ENCODE measurements at places on chromosomes 5 and 9.

DNA sequence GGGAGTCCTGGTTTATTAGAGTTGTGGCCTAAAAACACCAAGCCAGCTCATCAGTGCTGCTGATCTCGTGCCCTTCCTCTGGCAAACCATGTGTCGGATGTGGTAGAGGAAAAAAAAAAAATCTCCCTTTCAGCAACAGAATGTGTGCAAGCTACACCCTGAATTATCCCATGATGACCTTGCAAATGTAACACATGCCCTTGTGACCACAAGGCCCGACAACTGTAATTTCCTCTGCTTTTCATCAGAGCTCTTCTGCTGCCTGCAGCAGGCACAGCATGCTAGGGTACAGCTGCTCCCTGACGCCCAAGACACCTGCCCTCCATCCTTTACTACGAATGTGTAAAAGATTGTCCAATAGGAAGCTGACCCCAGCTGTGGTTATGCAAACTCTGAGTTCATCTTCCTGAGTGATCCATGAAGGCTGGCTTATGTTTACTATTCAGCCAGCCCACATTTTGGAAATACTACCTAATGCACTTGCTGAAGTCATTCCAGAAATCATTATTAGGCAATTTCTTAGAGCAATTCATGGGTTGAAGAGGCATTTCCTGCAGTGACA is 14.6 kb upstream of the BNC2 start:
- no peak for DNase-seq

GRCh38 chr5:67090593-67090992 is 106.0 kb downstream of the CD180 start:
- DNase-seq: no peak

GRCh38 chr9:90795871-90796317 is 5.7 kb upstream of the SYK start:
- DNase-seq: no peak

DNA sequence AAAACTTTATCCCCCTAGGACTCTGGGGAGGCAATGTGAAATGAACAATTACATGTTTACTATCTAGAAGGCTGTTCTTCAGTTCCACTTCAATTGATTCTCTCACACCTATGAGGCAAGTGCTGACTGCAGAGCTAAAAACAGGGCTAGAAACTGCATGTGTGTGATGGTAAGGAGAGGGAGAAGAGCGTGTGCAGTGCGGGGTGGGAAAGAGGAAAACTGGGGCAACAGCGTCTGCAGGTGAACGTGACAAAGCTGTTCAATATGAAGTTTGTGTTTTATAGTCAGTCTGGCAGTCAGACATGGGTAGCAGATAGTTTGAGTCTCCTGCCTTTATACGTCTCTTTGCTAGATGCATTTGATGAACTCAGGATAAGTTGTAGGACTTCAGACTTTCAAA is 6.6 kb upstream of the COMMD10 start:
- DNase-seq: no peak

DNA sequence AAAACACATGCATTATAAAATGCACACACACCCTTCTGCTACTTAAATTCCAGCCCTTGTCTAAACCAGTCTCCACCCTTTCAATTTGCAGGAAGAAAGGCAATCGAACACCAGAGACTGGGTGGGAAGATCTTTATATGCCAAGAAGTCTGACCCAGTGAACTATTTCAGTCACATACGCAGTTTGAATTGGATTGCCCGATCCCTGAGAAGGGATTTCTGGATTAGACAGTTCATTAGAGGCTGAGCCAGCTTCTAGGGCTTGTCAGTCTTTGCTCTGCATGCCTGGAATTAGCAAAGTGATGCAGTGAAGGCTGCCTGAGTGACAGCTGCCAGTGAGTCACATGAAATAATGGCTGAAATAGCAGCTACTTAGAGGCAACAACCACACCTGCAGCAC is 159.9 kb downstream of the PPP2R2B start:
- no peak for DNase-seq

DNA sequence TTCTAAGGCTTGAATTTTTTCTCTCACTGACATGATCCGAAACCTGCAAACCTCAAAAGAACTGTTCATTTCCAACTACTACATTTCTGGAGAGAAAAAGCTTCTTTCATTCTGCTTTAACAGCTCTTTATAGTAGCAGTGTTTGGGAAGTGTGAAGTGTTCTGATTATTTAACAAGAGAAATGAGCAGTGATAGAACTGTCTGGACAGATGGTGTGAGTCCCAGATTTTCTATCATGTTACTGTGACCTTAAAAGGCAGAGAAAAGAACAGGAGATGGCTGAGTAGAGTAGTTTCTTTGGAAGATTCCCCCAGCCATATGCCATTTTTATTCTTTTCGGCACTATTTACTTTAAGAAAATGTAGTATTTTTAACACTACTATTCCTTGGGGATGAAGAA is 41.3 kb upstream of the TAL2 start:
- no peak for DNase-seq

DNA sequence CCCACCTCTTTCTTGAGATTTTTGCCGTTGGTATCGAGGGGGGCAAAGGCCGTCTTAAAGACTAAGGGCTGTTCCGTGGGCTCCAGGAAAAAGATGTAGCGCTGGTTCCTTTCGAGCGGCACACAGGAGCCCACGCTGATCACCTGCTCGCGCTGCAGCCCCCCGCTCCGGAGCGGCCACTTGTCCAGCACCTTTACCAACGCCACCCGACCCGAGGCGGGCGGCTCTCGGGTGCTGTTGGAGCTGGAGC is 781 bp downstream of the NRG2 start:
- no peak for DNase-seq

- no peak for DNase-seq
Measured at GRCh38 chr5:20605732-20606525, 617.9 kb upstream of the CDH18 start.

DNA sequence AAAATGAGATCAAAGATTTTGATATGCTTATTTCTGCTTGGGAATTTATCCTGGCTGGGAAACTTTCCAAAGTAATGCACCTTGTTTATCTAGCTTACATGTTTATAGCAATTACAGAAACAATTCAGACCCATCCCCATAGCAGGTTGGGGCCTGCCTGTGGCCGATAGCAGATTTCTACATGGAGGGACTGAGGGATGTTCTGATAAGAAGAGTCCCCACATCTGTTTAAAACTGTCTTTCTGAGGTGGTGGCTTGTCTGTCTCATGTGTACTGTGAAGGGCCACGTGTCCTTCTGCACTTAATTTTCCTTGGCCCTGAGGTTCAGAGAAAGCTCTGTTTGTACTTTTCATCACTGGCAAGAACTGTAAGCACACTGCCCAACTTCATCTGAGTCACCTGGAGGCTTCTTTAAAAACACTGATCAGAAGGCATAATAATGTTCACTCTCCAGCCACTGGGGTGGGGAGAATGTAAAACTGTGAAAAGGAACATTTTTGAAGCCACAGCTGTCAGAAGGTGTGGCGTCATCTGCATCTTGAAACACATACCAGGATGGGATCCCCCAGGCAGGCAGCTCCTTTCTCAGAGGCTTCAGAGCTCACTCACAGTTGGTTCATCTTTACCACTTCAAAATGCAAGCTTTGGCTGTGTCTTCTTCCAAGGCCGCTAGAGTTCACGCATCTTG is 80.3 kb downstream of the MAP1B start:
- no peak for DNase-seq

DNA sequence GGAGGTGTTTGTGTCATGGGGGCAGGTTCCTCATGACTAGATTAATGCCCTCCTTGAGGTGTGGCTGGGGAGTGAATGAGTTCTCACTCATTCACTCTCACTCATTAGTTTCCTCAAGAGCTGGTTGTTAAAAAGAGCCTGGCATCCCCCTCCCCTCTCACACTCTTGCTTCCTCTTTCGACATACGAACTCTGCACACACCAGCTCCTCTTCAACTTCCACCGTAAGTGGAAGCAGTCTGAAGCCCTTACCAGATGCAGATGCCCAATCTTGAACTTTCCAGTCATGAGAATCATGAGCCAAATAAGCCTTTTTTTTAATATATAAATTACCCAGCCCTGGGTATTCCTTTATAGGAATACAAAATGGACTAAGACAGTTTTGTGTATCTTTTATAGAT is 82.5 kb downstream of the SPRY4 start:
- DNase-seq: no peak

DNA sequence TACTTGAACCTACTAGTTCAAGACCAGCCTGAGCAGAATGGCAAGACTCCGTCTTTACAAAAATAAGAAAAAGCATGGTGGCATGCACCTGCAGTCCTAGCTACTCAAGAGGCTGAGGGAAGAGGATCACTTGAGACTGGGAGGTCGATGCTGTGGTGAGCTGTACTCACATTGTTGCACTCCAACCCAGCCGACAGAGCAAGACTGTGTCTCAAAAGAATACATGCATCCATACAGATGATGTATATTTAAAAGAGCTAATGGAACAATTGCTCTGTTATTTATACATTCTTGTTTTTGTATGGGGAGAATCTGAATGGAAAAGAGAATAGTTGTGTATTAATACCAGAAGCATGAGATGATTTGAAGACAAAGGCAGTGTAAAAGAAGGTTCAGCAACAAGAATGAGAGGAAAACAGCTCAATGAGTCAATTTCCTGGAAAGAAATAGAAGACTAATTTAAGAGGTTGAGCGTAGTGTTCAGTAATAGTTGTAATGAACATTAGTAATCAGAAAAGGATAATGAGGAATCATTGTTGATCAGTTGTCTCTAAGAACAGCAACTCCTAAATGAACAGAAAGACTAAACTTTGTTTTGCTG is 1.9 kb upstream of the LRRC70 start:
- no peak for DNase-seq

- DNase-seq: no peak
Measured at GRCh38 chr5:126931963-126932660, 98.2 kb downstream of the MARCHF3 start.

DNA sequence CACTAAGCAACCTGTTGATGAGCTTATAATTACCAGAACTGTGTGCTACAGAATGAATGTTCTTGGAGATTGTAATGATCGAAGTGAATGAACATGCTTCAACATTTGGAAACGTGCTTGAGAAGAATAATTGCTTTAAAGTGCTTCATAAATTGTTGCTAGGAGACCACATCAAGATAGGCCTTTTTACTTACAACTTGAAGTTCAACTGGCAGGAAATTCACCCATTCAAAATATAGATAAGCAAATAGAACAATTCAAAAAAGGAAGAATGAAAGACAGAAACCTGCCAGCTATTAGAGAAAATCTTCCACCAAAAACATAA is 38.0 kb upstream of the SLC44A1 start:
- DNase-seq: no peak

- DNase-seq: no peak
Measured at GRCh38 chr9:4704129-4704528, 24.8 kb downstream of the CDC37L1 start.

DNA sequence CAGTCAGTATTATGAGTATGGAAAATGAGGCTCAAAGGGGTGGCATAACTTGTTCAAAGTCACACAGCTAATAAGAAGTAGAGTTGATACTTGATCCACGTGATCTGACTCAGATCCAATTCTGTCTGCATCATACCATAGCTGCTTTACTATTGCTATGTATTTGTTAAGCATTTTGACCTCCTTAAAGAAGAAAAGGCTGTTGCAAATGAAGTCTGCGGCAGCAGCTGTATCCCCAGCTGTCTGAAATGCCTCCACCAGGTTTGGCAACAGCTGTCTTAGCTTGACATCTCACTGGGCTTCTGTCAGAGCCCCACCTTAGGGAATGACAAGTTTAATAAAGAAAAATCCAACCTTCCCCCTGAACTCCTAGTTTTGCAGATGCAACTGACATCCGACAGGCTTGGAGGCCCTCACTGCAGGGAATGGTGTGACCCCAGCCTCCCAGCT is 75.6 kb upstream of the SLC44A1 start:
- no peak for DNase-seq

DNA sequence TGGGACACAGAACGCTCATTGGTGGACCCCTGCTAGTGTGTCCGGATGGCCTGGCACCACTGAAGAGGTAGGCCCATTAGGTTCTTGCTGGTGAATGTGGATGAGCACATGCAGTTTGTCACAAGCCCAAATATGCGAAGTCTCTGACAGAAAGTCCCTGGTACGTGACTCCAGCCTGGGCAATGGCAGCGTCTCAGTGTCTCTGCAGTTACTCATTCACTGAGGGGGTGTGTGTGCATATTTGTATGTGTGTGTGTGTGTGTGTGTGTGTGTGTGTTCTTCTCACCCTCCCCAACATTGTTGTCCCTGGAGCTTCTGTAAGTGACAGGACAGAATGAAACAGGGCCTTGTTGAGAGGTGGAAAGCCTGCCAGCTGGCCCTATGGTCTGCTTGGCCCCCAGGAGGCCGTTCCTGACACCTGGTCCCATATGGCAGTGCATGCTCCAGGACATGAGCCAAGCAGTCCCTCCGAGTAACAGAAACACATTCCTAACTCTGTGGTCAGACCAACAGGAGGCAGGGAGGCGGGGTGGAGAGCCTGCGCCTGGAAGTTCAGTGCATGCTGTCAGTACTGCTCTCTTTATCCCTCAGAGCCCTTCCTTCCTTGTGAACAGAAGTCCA is 169.9 kb downstream of the SLC28A3 start:
- no peak for DNase-seq

DNA sequence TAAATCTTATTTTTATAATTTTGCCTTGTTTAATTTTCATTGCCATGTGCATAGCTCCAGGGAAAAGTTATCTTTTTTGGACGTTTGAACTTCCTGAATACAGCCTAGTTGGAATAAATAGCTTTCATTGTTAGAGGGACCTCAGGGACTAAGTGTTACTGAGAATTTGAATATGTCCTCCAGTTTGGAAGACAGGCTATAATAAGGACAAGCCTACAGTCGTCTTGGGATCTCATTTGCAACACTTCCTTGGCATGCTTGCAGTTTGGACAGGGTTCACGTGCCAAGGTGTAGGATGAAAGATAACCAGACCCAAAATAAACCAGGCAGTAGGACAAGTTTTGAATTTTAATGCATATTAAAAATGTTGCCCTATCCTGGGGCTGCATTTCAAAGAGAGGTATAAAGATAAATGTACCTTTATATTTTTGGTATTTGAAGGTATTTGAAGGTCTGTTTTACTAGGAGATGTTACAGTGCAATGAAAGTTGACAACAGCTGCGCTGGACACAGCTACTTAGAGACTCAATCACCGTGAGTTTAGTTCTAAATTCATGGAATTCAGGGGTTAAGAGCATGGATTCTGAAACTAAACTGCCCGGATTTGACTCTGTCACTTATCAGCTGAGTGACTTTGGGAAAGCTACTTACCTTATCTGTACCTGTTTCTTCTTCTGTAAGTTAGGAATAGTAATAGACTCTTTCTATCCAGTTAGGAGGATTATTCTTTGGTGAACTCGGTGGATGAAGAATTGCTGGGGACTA is 134.1 kb downstream of the ACTBL2 start:
- DNase-seq: no peak

GRCh38 chr9:37300620-37301019 is 121.9 kb upstream of the GRHPR start:
- DNase-seq: no peak

DNA sequence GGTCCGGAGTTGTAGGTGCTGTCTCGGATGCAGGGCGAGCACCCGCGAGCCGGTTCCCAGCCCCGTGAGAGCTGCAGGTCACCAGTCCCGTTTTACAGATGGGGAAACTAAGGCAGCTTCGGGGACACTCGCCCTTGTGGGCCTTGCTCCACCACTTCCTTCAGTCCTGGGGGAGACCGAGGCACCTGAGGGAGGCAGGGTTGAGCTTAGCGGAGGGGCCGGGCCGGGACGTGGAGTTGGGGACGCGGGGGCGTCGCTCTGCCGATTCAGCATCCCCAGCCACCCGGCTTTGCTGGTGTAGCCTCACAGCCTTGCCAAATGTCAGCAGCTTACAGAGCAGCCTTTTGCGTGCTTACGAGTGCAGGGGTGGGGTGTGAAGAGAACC is 530 bp downstream of the BBLN start:
- DNase-seq: no peak
